LoVo (cell line): ENCODE measurements at places on chromosomes 7 and 10.

GRCh38 chr7:115078851-115079250 is 157.0 kb downstream of the MDFIC start:
- DNase-seq, result no peak

- DNase-seq, result peak; percentile 46
Measured at GRCh38 chr10:102596506-102596971, 47.7 kb upstream of the TRIM8 start.

DNA sequence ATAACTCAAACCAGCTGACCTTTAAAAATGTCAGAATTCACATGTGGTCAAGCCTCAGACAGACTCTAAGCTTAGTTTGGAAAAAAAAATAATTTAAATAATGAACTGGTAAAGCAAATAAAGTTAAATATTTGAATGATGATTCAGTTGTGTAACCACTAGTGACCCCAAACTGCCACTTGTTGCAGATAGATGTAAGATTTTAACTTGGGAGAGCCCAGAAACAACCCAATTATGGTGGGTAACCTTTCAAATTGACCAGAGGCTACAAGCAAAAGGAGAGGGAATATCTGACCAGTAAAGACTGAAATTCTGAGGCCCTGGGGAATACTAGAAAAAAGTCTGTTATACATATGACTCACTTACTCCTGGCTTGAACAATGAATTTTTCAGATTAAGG is 268.1 kb downstream of the HPSE2 start:
- DNase-seq, result no peak

DNA sequence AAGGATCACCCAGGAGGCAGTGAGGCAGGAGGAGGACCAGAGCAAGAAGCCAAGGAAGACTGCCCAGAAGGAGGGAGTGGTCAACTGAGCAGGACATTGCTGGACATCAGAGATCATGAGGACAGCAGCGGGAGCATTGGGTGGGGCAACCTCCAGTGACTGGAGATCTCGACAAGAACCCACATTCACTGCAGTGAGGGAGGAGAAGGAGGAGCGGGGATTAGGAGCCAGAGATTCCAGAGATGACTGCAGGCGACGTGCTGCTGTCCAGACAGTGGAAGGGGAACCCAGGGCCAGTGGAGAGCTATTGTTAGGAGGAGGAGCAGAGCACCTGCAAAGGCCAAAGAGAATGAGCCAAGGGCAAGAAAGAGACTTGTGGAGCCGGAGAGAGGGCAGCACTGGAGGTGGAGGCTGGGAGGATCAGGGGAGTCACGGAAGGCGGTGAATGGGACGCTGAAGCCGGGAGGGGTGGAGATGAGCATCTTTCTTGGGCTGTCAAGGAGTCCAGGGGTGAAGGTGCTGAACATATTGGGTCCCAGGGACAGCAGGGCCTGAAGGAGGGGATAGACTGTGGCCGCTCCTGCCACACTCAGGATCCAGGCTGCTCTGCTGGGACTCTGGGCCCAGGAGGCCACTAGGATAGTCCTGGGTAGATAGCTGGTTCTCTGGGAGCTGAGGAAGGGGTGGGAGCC is 140.1 kb upstream of the UNC5B start:
- DNase-seq, result no peak

- DNase-seq, result no peak
Measured at GRCh38 chr7:46022397-46022796, 101.3 kb upstream of the IGFBP3 start.

DNA sequence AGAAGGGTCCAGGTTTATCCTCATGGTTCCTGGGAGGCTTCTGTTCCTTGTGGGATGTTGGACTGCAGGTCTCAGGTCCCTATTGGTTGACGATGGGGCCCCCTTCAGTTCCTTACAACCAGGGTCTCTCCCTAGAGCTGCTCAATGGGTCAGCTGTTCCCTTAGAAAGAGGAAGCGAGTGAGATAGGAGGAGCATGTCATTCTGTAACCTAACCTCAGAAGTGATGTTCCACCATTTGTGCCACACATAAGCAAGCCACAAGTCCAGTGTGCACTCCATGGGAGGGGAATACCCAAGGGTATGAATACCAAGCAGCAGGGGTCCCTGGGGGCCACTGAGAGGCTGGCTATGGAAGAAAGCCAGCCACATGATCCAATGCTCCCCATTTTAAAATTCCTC is 192.7 kb downstream of the GATA3 start:
- DNase-seq, result no peak

- no peak for DNase-seq
Measured at GRCh38 chr10:78437407-78437768, 403.7 kb downstream of the RPS24 start.

DNA sequence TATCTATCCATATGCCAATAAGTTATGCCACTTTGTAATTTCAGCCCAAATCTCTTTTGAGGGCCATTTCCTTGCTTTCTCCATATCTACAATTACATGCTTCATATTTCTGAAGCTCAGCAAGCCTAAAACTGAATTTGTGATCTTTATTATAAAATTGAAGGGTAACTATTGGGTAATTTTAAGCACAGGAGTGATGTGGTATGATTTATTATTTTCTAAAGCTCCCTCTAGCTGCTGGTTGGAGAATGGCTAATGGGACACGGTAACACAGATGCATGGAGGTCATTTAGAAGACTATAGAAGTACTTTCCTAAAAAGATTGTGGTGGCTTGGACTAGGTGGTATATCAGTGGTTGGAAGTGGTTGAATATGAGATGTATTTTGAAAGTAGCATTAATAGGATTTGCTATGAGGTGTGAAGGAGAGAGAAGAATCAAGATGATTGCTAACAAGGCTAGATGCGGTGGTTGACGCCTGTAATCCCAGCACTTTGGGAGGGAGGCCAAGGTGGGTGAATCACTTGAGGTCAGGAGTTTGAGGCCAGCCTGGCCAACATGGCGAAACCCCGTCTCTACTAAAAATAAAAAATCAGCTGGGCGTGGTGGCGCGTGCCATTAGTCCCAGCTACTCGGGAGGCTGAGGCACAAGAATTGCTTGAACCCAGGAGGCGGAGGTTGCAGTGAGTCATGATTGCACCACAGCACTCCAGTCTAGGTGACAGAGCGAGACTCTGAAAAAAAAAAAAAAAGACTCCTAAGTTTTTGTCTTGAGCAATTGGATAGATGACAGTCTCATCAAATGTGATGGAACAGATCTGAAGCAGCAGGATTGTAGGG is 13.9 kb downstream of the KLHDC10 start:
- DNase-seq, result no peak

DNA sequence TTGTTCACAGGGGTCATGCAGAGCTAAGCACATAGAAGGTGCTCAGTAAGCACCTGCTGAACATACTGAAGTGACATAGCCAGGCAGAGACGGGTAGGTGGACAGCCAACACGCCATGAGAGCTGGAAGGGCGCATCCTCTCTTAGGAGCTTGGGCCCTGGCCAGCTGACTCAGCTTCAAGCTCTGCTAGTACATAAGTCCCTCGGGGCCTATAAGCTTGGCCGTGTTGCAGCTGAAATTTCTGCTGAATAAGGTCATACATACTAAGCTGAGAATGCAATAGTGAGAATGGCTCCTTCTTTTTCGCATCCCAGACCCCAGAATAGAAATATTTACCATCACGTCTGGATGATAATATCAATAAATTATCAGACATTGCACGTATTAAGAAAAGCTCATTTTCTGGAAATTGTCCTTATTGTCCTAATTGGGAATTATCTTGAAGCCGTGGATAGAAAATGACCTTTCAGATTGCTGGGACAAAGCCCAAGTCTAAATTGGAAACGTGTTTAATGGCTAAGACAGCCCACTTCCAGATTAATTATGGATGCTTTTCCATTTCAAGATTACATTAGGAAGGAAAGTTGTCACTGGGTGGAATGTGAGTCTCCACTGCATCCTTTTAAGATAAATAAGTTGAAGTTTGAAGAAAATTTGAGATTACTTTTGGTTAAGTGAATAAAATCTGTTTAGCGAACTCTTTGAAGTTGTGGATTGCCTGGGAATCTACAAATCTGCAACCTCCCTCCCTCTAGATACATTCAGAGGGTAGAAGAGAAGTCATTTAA is 287.1 kb upstream of the C7orf33 start:
- no peak for DNase-seq

DNA sequence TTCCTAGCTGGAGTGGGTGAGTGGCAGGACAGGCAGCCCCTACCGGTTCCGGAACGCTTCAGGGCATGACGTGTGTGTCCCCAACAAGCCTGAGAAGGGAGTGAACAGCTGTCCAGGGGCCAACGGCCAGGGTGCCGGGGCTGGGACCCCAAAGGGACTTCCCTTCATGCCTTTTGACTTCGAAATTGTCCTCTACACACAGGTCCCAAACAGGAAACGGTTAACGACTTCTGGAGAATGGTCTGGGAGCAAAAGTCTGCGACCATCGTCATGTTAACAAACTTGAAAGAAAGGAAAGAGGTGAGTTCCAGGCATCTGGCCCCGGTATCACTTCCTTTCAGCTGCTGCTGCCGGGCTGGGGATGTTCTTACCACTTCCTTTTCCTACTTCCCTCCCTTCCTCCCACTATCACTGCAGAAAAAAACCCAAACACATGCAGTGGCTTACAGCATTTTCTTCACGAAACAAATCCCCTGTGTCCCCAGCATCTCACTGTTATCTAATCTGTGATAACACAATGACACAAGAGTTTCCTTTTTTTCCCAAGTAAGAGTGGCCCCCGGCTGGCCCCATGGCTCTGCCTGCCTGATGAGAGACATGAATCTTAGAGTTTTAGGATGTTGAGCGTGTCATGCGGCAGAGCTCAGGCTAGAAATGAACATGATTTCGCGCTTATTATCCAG is 63.2 kb downstream of the MKI67 start:
- no peak for DNase-seq

- DNase-seq, result no peak
Measured at GRCh38 chr7:133789974-133790373, 337.2 kb upstream of the LRGUK start.

DNA sequence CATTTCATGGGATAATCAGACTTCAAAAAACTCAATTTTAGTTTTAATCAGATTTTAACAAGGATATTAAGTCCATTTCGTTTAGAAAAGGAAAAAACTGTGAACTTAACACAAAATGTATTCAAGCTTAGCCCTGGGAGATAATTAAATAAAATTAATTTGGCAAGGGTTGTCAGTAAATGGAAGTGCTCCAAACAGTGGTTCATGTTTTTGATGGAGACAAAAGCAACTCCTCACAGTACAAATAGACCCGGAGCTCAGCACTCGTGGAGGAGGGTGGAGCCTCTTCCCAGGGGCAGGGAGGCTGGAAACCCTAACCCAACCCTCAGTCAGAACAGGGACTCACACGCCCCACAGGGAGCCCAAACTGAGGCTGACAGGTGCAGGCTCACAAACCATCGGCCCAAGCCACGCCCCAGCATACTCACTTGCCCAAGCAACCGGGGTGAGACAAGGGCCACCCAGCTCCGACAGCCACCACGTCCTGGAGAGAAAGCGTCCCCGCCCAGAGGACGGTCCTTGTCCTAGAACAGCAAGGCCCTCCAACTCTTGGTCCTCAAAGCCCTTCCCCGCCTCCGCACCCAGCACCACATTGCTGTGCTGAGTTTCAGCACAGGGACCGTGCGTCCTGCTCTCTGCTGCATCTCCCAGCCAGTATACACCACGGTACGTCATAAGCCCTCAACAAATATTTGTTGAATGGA is 39.8 kb downstream of the MAD1L1 start:
- no peak for DNase-seq

DNA sequence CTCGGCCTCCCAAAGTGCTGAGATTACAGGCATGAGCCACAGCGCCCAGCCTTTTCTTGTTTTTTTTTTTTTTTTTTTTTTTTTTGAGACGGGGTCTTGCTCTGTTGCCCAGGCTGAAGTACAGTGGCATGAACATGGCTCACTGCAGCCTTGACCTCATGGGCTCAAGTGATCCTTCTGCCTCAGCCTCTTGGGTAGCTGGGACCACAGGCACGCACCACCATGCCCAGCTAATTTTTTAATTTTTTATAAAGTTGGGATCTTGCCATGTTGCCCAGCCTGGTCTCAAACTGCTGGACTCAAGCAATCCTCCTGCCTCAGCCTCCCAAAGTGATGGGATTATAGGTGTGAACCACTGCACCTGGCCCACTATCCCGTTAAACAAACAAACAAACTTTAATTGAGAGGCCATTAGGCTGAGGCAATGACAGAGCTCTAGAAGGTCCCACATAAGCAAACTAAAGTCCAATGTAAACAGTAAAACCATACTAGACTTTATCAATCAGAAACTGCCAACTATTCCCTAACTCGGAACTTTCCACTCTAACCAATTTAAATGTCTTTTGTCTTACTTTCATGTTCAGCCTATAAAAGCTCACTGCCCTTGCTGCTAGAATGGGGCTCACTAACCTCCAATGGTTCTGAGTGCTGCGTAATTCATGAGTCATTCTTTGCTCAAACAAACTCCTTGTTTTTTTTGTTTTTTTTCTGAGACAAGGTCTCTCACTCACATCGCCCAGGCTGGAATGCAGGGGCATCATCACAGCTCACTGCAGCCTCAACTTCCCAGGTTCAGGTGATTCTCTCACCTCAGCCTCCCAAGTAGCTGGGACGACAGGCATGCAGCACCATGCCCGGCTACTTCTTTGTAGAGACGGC is 1.9 kb downstream of the DHX32 start:
- peak; percentile 82 for DNase-seq

GRCh38 chr10:71266147-71266917 is 52.7 kb upstream of the SLC29A3 start:
- peak; percentile 15 for DNase-seq

GRCh38 chr7:38704041-38704547 is 72.9 kb upstream of the AMPH start:
- no peak for DNase-seq

DNA sequence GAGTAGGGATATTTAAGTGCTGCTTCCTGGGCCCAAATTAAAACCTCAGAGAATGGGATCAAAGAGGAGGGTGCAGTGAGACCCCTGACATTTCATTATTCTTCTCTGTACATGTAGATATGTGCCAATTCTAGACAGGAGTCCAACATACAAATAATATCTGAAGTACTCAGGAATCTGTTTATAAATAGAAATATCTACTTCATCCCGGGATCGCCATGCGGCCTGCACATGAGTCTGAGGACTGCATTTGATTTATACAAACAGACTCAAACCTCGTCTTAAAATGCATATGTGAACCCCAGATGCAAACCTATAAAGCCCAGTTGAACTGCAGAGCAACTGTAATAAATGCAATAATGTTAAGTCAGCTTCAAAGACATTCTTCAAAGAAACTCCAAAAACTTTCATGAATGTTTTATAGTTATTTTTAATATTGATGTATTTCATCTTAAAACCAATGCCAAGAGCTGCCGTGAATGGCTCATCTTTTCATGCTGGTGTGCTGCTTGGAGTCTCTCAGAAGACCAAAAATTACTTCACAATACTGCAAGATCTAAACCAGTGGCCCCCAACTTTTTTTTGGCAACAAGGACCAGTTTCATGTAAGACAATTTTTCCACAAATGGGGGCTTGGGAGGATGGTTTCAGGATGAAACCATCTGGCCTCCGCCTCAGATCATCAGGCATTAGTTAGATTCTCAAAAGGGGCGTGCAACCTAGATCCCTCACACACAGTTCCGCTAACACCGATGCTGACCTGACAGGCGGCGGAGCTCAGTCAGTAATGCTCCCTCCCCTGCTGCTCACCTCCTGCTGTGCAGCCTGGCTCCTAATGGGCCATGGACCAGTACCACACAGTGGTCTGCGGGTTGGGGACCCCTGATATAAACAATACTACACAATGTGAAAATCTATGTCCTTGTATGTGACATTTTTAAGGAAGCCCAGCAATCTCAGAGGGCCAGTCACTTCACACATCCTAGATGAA is 166.9 kb downstream of the PARD3 start:
- no peak for DNase-seq
